Kidney capillary endothelial cell (primary cell): ENCODE measurements at places on chromosomes 3 and 15.

DNA sequence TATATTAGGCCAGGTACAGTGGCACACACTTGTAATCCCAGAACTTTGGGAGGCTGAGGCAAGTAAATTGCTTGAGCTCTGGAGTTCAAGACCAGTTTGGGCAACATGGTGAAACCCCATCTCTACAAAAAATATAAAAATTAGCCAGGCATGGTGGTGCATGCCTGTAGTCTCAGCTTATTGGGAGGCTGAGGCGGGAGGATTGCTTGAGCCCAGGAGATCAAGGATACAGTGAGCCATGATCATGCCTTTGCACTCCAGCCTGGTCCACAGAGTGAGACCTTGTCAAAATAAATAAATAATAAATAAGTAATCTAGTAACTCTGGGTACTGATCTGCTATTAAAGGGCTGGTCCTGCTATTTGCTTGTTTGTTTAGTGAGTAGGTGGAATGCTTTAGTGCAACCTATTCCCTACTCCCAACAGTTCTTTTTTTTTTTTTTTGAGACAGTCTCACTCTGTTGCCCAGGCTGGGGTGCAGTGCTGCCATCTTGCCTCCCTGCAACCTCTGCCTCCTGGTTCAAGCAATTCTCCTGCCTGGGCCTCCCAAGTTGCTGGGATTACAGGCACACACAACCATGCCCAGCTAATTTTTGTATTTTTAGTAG, 9.1 kb upstream of the INO80 start:
- no peak for DNase-seq

DNA sequence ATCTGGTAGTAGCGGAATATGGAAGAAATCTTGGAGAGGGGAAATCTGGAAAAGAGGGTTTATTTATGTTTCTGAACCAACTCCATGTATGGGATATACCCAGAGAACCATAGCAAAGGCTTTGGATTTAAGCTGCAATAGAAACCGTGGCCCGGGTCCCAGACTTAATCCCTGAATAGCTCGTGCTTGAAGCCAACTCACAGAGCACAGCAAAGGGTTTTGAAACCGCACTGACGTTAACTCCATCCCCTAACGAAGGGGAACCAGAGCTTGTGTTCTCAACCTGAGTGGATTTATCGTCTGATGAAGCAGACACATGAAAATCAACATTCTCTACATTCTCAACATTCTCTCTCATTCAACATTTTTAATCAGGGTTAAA, 154.6 kb downstream of the APBA2 start:
- DNase-seq = no peak

DNA sequence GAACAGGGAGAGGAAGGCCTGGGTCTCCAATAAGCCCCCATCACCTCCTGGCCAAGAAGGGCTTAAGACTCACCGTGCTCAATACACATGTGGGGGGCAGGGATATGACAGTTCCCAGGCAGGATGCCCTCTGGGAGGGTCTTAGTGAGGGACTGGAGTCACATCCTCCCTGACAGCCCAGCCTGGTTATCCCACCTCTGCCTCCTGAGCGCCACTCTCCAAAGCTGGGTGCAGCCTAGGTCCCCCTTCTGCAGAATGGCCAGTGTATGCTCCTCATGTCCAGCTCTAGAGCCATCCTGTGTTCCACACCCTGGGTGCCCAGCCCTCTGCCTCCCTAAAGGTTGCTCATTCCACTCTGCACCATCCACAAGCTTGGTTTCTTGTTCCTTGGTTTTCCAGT, 1.2 kb upstream of the SHISA5 start:
- no peak for DNase-seq

- DNase-seq = no peak
Measured at GRCh38 chr3:103624271-103624670, 1189.5 kb downstream of the ZPLD1 start.
